ENCODE measurements at places on chromosomes 16 and 17.

DNA sequence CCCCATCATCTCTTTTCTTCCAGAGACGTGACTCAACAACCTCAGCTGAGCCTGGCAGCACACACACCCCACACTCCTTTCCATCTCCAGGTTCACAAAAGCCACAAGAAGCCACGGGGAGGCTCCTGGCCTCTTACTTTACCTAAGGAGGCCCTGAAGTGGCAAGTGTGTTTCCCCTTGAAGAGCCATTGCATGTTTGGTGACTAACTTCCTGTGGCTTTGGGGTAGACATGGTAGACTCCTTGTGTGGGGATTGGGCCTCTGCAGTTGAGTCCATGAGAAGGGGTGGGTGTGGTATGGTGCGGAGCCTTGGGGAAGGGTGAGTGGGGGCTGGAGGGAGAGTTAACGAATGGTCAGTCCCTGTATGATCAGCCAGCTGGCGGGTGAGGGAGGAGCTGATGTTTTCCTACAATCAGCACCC is 24.2 kb downstream of the SAP30BP start:
- DNase-seq = no peak

DNA sequence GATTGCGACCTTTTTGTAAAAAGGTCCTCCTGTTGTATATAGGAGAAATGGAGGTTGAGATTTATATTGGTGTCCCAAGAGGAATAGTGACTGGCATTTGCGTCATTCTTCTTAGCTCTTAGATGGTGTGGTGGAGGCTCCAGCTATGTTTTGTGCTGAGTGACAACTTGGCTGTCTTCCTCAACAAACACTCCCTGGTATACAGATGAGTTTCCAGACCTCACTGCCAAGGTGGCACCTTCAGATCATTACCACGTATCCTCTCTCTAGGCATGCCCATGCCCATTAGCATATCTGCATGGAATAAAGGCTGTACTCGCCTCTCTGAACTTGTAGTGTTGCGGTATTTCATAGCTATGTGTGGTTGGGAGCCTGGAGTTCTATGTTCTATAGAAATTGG is 120.0 kb downstream of the MAP2K4 start:
- DNase-seq = no peak

DNA sequence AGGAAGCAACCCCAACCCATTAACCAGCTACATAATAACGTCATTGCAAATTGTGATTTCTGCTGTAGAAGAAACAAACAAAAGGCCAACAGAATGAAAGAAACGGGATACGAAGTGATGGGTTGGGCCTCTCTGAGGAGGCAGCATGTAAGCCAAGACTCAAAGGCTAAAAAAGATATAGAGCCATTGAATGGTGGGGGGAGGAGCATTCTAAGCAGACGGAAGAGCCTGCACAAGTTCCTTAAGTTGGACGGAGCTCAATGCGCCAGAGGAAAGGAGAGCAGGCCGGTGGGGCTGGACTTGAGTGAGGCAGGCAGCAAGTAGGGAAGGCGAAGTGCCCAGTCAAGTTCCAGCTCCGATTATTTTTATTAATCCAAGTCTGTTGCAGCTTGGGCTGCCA is 160.3 kb downstream of the SHISA9 start:
- DNase-seq = no peak

GRCh38 chr16:50970281-50970680 is 180.8 kb downstream of the SALL1 start:
- no peak for DNase-seq

DNA sequence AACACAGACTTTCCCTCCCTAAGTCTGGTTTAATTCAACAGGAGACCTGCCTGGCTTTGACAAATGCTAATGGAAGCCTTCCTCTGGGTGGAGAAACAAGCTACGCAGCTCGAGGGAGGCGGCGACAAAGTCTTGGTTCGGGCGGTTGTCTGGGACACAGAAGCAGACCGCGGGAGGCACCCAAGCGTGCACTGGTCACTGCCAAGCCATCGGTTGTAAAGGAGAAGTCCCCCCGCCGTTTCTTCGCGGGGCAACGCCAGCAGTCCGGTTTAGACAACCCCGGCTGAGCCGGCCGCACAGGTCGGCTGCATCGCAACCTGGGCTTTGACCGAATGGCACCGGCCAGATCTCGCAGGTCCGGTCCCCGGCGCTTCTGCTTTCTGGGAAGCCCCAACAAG is 586 bp downstream of the GLYR1 start:
- no peak for DNase-seq

DNA sequence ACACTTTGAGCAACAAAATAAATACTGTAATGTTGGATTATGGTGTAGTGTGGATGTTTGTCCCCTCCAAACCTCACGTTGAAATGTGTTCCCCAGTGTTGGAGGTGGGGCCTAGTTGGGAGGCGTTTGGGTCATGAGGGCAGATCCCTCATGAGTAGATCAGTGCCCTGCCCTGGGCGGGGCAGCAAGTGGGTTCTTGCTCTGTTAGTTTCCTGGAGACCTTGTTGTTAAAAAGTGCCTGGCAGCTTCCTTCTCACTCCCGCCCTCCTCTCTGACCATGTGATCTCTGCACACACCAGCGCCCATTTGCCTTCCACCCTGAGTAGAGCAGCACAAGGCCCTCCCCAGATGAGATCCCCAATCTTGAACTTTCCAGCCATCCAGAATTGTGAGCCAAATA is 67.7 kb downstream of the MPRIP start:
- no peak for DNase-seq

DNA sequence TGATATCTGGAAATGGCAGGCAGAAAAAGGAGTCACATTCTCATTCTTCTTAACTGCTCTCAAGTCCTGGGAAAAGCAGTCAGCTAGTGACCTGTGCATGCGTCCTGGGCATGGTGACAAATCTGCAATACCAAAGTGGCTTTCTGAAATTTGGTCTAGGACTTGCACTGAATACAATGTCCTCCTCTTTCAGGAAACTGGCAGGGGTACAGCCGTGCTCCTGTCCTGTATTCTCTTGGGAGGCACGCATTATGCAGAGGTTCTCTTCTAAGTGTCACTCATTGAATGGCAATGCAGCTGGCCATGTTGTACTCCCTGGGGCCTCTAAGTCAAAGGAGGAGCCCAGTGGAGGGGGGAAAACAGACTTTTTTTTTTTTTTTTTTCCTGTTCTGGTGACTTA is 10.6 kb downstream of the PHF12 start:
- no peak for DNase-seq

DNA sequence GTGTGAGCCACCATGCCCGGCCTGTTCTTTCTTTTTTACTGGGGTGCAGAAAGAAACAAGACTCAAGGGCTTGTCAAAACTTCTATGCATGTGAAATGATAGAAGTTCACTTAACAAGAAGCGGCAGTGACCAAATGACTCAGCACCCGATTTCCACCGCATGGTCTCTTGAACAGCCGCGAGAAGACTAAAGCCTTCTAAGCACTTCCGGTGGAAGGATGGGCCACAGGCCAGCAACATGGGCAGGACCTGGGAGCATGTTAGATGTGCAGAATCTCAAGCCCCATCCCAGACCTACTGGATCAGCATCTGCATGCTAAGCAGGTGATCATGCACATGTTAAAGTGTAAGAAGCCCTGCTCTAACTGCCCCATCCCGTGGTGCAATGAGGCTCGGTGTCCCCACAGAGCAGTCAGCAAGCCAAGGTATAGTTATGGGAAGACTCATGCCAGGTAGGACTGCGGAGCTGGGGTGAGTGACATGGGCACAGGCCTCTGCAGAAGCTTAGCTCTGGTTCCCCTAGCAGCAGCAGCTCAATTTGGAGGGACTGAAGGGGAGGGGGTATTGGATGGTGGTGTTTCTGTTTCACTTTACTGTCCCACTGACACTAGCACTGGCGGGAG is 88.5 kb upstream of the HNF1B start:
- no peak for DNase-seq

- DNase-seq = no peak
These were observed 61.8 kb downstream of the BAIAP2 start for GRCh38 chr17:81096741-81097133.

- no peak for DNase-seq
These were observed 18.8 kb downstream of the TMIGD1 start for GRCh38 chr17:30315106-30315505.

GRCh38 chr17:56866496-56866895 is 32.5 kb downstream of the DGKE start:
- DNase-seq = no peak

GRCh38 chr17:40108970-40109824 is 8.8 kb upstream of the NR1D1 start:
- DNase-seq = no peak

- no peak for DNase-seq
These were observed 10.3 kb downstream of the KCNG4 start for GRCh38 chr16:84229471-84229870.

GRCh38 chr17:7081341-7082062 is 1.5 kb upstream of the CLEC10A start:
- DNase-seq = no peak

- no peak for DNase-seq
These were observed 124.9 kb downstream of the SOCS1 start for GRCh38 chr16:11130978-11131665.

GRCh38 chr16:87295661-87296531 is 21.3 kb downstream of the C16orf95 start:
- no peak for DNase-seq

DNA sequence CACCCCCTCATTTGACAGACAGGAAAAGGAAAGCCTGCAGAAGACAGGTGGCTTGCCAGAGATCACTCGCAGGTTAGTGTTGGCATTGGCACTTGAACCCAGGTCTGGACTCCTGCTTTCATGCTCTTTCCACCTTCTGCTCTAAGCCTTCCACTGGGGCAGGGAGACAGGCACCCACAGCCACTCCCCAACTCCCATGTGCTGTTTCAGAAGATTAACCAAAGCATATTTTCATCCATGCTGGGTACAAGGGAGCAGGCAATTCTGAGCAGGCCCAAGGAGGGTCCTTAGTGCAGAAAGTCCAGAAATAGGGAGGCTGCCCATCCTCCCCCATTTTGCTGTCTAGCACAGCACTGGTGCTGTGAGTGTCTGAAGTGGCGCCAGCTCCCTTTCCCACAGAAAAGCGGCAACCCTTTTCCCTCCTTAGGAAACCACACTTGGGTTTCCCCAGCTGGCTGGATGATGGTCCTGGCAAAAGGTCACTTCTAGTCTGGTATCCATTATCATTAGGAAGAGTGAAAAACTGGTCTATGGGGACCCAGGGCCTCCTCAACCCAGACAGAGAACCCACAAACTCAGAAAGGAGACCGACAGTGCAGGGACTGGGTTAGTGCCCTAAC is 2.0 kb upstream of the CAVIN1 start:
- DNase-seq = no peak

DNA sequence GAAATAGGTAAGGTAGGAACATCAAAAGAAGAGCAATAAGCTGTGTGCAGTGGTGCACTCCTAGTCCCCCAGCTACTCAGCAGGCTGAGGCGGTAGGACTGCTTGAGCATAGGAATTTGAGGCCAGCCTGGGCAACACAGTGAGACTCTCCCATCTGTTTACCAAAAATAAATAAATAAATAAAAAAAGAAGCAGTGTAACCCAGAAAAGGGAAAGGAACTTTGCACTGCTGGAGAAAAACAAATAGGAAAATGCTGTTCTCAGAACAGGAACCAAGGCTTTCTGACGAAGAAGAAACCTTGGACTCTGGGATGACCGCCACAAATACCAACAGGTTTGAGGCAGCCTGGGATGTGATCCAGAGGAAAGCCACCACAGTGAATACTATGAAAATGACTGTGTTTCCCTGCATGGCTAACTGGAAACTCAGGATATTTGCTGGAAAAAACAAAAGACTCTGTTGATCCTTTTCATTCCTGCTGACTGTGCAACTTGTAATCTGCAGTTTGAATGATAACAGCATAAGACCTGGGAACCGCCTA is 41.2 kb downstream of the TTC19 start:
- DNase-seq = no peak

DNA sequence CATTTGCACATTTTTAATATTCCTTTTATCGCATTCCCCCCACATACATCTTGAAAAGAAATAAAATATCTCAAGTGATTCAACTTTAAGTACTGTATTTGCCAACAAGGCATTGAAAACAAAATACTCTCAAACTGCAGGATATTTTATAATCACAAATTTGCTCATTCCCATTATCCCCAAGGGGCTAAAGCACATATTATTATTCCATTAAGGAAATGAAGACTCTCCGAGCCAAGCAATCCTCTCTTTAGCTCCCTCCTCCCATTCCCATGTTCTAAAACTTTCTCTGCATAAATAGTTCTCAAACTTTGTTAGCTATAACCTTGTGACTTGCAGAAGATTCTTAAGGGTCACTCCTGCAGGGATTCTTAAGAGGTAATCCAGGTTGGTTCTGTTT is 436.8 kb downstream of the KCNJ2 start:
- DNase-seq = no peak

- DNase-seq = no peak
These were observed 14.6 kb downstream of the CACNA1H start for GRCh38 chr16:1167276-1168107.

DNA sequence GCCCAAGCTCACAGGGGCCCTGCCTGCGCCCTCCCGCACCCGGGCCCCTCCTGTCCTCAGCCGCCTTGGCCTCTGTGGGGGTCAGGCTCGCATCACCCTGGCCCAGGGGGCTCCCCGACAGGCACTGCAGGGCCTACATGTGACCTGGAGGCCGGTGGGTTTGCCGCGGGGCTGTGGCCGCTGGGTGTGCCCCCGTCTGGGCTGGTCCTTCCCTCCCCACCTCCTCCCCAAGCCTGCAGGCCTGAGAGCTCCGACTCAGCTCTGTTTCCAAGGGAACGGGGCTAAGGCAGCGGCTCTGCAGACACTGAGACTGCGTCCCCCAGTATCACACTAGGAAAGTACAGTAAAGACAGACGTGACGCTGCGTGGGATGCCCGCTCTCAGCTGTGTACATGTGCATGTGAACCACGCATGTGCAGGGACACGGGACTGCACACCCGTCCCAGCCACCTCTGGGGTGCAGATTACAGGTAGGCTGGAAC is 16.5 kb upstream of the WDR45B start:
- no peak for DNase-seq

DNA sequence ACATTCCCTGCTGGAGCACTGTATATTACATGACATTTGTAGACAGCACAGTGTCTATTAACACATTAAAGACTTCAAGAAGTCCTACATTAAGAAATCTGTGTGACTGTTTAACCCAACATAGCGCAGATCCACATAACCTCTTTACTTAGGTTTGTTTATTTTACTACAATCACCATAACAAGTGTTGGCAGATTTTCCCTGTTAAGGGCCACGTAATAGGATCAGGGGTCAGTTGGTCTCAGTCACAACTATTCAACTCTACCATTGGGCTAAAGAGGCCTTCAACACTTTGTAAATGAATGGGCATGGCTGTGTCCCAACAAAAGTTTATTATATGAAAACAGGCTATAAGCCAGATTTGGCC is 51.3 kb upstream of the ADORA2B start:
- no peak for DNase-seq

- no peak for DNase-seq
These were observed 19.8 kb upstream of the TANGO6 start for GRCh38 chr16:68823401-68824135.

DNA sequence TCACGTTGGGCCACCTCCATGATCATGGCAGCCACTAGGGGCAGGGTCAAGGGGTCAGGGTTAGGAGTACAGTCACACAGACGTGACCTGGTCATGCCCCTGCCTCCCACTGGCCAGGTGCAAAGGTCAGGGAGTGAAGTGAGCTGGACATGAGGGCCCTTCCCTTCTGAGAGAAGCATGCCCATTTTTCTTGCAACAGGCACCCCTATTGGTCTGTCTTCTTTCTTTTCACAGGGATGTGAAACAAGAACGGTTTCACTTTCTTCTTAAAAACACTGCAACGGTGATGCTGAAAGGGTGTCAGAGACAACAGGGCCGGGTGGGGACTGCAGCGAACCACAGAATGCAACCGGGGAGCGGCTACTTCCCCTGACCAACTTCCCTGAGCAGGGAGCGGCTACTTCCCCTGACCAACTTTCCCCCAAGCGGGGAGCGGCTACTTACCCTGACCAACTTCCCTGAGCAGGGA is 52.1 kb upstream of the DOC2B start:
- no peak for DNase-seq

GRCh38 chr17:77863814-77864161 is 94.7 kb upstream of the TNRC6C start:
- no peak for DNase-seq
